ENCODE measurements at places on chromosomes 13 and 19.

DNA sequence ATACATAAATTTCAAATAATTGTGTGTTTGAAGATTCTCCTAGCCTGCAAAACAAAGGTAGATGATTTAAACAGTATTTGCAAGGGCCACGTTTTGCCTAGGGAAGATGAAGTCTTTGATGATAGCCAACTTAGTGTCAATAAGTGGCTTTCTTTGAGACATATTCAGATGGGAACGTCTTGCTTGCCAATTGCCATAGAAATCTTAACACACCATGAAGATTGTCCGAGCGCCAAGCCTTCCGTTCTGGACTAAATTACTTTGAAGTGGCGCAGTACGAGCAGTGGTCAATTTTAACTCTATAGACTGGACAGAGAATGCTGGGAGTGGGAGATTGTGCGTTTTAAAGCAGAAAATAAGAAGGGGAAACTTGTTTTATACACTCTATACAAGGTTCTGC is 9.9 kb downstream of the ZIC5 start:
- no peak for DNase-seq

GRCh38 chr13:100528820-100529219 is 59.8 kb downstream of the GGACT start:
- no peak for DNase-seq

- no peak for DNase-seq
Measured at GRCh38 chr19:42480335-42481095, 37.8 kb upstream of the CXCL17 start.

DNA sequence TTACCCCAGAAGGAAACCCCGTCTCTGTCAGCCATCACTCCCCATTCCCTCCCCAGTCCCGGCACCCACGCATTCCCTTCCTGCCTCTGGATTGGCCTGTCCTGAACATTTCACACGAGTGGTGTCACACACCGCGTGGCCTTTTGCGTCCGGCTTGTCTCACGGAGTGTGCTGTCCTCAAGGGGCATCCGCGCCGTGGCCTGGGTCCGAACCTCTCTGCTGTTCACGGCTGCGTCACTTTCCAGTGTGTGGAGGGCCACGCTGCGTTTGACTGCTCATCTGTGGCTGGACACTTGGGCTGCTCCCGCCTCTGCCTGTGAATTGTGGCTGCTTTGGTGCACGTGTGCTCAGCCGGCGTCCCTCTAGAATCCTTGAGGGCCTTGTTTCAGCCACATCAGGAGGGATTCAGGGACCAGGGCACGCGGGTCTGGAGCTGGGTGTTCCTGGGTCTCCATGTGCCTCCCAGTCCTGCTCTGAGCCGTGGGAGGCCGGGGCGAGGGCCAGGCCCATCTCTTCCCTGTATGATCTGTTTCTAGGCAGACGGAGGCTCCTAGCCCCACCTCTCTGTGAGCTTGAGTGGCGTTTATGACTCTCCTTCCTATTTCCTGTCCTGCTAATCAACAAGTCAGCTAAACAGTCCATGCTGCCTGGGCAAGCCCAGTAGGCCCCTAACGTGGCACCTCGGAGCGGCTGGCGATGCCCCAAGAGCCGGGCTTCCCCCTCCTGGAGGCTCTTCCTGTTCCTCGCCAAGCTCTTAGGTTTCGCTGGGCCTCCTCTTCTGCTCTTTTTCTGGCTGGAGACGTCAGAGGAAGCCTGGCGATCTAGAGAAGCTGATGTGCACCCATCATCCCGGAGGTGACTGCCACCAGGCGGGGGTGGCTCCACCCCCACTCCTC is 8.1 kb downstream of the STK11 start:
- DNase-seq = peak; percentile 36

- DNase-seq = no peak
Measured at GRCh38 chr13:110798081-110798994, 84.8 kb downstream of the ING1 start.

DNA sequence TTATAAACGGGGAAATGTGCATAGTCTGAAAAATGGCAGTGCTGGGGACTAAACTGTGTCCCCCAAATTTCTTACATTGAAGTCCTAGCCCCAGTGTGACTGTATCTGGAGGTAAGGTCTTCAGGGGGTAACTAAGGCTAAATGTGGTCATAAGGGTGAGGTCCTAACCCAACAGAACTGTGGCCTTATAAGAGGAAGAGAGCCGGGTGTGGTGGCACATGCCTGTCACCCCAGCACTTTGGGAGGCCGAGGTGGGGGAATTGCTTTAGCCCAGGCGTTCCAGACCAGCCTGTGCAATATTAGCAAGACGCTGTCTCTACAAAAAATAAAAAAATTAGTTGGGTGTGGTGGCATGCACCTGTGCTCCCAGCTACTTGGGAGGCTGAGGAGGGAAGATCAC is 17.8 kb downstream of the PROZ start:
- DNase-seq = peak; percentile 65

DNA sequence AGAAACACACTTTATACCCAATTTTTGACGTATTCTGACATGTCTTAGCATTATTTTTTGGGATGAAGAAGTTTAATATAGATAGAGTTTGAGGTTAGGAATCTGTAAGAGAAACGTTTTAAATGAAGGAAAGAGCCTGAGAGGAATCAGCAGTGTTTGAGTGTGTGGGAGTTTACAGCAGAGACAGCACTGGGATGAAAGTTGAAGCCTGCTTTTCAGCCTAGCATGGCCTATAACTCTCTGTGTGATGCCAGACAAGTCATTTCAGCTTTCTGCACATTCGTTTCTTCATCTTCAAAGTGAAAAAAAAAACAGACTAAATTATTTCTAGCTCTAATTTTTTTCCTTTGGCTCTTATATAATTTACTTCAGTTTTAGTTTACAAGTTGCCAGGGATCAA is 177.1 kb downstream of the RGCC start:
- DNase-seq = no peak

GRCh38 chr19:51143486-51143885 is 1.4 kb downstream of the SIGLEC7 start:
- DNase-seq = no peak

GRCh38 chr19:37361994-37362393 is 8.9 kb upstream of the ZNF527 start:
- DNase-seq = no peak

DNA sequence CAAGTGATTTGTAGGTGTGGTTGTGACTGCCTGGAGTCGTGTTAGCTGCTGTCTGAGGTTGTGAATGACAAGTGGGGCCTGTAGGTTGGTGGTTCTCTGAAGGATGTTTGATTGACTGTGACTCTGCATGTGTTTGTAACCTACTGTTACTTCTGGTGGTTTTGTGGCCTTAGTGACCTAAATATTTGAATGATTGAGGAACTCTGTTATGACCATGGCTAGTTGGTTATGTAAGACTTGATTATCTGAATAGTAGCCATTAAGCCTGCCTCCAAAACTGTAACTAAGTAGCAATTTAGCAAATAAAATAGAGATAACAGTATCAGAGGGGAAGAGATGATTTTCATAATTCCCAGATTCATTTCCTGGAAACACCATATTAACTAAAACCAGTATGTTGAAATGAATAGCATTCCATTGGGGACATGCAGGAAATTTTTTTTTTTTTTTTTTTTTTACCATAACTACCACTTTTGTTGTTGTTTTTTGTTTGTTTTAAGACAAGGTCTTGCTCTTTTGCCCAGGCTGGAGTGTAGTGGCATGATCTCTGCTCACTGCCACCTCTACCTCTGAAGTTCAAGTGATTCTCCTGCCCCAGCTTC is 865 bp downstream of the ZNF382 start:
- no peak for DNase-seq

GRCh38 chr19:4969772-4970531 is 1.0 kb downstream of the KDM4B start:
- DNase-seq = no peak

DNA sequence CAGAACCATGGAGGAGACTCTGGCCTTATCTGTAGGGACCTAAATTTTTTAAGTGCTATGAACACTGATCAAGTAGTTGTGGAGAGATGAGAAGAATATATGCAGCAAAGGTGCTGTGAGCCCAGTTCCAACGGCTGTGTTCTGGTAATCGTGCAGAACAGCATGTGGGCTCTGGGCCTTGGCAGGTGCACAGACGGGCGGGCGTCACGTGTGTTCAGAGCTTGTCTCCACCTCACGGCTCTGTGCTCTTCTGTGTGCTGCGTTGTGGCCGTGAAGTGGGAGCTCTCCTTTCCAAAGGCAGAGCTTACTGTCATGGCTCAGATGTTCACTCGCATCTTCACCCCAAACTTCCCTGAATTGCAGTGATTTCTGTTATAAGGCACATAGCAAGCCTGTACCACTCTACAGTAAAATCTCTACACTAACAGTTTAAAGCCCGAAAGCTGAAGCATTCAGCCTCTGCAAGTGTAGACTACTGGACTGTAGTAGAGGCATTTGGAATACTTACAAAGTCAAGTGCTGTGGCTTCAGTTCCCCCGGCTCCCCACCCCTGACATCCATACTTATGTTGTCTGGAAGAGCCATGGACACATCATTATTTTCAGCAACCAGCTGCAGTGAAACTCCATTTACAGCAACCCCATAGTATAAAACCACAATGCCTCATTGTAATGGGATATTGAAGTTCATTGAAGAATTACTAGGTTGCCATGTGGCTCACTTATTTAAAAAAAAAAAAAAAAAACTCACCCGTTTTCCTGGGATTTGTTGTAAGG is 27.5 kb upstream of the TEX29 start:
- no peak for DNase-seq

GRCh38 chr13:27924529-27925141 is 4.8 kb downstream of the PDX1 start:
- DNase-seq = no peak

DNA sequence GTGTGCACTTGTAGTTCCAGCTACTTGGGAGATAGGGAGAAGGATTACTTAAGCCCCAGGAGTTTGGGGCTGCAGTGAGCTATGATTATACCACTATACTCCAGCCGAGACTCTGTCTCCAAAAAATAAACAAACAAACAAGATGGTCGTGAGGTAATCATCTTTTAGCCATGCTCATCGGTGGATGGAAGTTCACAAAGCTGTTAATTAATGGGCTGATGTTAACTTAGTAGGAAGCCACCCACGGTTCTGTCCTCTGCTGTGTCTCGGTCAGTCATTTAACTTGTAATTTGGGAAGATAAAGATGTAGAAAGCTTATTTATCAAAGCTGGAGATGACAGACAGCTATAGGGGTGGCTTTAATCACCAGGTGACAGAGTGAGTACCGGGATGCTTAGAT is 64.9 kb downstream of the ARHGEF18 start:
- DNase-seq = no peak

DNA sequence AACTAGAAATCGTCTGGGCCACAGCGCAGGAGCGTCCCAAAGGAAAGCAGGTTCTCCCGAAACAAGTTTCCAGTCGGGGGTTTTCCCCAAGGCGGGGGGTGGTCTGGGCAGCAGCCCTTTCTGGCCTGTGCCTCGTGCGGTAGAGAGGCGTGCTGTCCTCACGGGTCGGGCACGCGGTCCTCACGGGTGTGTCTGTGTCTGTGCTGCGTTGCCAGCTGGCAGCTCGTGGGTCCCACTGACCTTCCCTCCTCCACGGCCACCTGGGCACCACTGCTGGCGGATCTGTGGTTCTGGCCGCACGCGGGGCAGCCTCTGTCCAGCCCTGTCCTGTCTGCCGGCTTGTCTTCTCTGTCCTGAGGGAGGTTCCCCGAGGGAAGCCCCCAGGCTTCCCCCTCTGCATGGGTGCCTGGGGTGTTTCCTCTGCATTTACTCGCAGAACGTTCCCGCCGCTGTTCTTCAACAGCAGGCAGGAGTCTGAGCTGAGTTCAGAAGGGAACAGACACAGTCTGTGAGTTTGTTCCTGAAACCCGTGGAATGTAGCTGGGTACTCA is 98.2 kb upstream of the MCF2L start:
- no peak for DNase-seq

DNA sequence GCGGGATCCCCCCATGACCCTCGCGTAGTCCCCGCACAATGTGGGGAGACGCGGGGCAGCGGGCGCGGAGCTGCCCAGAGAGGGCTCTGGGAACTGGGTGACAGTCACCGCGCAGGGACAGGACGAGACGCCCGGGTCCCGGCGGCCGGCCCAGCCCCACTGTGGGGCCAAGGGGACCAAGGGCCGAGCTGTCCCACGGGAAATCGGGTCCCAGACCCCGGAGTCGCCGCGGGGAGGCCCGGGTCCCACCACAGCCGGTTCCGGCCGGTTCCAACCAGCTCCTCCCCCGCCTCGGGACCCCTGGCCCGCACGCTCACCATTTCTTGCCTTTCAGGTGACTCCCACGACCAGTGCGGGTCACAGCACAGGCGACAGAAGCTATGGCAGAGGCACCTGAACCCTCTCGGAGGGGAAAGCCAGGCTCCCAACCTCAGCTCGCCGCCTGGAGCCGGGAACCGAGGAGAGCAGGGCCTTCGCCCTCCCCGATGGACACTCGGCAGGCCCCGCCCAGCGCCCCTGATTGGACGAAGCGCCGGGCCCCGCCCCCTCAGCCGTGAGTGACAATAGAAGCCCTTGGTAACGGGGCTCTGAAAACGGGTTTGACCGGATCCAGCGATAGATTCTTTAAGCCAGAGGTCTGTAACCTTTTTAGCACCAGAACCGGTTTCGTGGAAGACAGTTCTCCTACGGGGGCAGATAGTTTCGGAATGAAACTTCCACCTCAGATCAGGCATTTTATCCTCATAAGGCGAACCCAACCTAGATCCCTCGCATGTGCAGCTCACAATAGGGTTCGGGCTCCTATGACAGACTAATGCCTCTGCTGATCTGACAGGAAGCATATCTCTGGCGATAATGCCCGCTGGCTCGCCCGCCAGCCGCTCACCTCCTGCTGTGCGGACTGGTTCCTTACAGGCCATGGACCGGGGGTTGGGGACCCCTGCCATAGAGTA is at the start of gene ZNF433:
Gene ZNF433 (minus strand): TSS at position 460 of the 953 bp plus-strand sequence. CDS start 140 bp downstream, at position 320.
- peak; percentile 57 for DNase-seq

DNA sequence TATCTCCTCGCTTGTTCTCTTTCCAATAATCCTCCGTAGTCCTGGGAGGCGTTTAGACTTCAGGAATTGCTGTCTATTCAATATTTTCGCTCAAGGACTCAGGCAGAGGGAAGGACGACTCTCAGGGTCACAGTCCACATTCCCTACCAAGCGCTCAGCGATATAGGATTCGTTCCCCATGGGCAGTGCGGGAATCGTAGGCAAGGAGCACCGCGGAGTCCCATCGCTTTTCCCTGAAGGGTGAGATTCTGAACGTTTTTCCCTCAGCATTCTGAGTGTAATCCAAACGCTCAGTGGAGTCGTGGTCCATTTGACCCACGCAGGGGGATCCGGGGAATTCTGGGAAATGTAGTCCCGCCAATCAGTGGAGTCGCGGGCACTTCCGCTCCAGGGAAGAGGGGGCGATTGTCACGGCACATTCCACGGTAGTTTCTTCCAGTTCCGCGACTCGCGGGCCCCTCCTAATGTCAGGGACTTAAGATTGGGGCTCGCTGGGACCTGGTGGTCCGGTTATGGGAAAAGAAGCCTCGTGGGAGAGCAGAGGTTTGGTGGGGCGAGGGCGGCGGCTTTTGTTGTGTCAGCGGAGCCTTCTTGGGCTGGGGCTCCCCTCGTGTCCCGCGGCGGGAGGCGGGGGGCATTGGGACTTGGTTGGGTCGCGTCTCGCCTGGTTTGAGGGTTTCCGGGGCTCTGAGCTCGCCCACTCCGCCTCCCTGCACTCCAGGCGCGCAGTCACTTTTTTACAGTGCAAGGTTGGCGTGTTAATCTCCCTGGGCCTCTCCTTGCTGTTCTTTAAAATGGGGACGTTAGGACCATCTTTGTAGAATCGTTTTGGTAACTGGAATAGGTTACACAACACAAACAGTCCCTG is at the start of gene ZNF234:
Gene ZNF234 (plus strand): TSS at position 364 of the 868 bp plus-strand sequence. CDS start 3,079 bp downstream, outside the sequence.
- DNase-seq = peak; percentile 65

Measured in CD8-positive, alpha-beta memory T cell (primary cell).